ENCODE measurements at places on chromosomes 4 and X.

GRCh38 chrX:43822014-43822413 is 60.2 kb downstream of the MAOB start:
- DNase-seq, result no peak

DNA sequence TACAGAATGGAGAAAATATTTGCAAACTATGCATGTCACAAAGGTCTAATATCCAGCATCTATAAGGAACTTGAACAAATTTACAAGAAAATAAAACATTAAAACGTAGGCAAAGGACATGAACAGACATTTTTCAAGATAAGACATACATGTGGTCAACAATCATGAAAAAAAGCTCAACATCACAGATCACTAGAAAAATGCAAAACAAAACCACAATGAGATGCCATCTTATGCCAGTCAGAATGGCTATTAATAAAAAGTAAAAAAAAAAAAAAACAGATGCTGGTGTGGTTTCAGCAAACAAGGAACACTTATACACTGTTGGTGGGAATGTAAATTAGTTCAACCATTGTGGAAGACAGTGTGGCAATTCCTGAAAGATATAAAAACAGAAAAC is 75.8 kb upstream of the IL13RA2 start:
- no peak for DNase-seq

GRCh38 chr4:120132935-120133334 is 66.3 kb upstream of the MAD2L1 start:
- no peak for DNase-seq

- DNase-seq, result peak; percentile 53
These were observed 2340.7 kb downstream of the PCDH7 start for GRCh38 chr4:33060674-33061542.

GRCh38 chr4:34412233-34412632 is 1832.1 kb downstream of the ARAP2 start:
- no peak for DNase-seq

- no peak for DNase-seq
These were observed 823.0 kb downstream of the FAT4 start for GRCh38 chr4:126137782-126138170.
